ENCODE measurements at places on chromosomes 1 and 21.

GRCh38 chr1:162564762-162565218 is 3.3 kb downstream of the UAP1 start:
- DNase-seq: peak; percentile 29

DNA sequence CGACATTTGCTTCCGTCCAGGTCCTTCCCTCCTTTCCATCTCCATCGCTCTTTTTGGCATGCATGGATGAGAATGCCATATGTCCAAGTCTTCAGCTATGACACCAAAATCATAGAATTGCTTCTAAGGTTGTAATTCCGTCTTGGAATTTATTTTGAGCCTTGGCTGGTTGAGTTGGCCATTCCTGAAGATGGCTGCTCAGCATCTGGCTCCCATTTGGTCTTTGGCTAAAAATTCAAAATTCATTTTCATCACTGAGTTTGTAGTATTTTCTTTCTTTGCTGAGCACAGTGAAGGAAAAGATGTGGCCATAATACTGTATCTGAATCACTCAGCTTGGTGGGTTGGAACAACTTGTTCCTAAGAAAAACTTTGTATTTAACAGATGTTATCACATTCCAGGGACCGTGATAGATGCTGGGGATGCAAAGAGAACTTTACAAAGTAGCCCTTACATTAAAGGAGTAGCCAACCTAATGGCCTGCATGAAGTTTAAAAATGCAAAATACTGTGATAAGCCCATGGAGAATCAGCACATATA is 15.6 kb downstream of the JUN start:
- DNase-seq: no peak

GRCh38 chr1:31390071-31390470 is 17.2 kb upstream of the FABP3 start:
- no peak for DNase-seq

DNA sequence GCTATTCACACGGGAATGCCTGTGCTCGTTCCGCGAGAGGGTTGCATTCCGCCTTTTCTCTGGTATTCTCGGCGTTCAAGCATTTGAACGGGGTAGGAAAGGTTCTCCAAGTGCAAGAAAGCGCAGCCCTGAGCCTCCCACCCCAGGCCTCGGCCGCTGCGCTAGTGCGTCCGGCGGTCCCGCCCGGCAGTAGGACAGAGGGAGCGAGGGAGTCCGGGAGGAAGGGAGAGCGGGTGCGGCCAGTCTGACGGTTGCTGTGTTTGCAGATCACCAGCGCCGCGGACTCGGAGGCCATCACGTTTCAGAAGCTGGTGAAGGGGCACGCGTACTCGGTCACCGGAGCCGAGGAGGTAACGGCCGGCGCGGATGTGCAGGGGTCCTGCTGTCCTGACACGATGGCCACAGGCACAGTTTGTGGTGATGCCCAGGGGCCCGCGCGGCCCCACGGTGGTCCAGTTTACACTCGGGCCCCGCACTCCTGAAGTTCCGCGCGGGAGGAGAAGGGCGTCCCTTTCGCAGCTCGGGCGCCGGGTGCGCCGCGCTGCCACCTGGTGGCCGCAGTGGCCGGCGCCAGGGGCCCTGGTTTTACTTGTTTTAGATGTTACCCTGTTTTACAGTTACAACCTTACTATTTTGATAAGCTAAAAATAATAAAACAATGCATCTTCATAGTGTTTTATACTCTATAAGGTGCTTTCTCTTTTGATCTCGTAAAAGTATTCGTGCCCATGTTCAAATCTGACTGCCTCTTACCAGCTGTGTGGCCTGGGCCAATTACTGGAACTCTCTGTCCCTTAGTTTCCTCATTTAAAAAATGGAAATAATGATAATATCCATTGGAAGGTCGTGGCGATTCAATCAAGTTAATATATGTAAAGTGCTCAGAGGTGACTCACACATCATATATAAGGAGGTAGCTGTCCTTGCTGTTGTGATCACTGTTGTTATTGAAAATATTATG is 36.7 kb downstream of the CAPN2 start:
- peak; percentile 63 for DNase-seq

DNA sequence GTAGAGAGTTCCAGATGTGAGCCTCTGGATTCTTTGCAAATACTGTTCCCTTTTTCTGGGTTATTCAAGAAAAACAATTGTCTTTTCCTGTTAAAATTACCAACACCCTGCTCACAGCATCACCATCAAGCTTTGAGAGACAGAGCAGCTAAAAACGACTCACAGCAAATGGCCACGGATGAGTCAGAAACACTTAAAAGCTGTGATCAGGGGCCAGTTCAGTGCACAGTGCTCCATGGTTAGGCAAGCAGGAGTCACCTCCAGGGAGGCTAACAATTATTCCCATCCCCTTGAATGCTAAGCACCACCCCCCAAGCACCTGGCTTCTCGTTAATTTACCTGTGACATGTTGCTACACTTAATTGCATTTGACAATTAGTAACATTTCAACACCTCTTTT is 128.4 kb upstream of the CAMK1G start:
- no peak for DNase-seq

DNA sequence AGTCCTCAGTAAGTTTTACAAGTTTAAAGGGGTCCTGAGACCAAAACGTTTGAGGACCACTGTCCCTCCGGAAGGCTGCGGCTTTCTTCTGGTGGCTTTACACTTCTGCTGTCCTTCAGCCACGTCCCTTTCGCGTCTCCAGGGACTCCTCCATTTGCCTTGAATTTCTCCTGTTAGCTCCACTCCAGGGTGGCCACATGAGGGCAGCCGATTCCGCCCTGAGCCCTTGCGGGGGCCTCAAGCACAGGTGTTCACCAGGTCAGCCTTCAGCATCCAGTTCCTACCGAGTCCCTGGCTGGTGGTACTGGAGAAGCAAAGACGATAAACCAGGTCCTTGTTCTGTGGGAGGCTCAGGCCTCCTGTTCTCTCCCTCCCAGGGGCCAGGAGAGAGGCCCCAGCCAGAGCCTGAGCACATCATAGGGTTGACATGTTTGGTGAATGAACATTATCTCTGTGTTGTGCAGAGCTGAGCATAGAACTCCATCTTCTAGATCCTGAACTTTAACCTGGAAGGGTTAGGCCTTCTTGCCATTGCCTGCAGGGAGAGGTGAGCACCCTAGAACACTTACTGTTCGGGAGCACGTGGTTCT is 27.4 kb upstream of the COQ8A start:
- DNase-seq: peak; percentile 56

DNA sequence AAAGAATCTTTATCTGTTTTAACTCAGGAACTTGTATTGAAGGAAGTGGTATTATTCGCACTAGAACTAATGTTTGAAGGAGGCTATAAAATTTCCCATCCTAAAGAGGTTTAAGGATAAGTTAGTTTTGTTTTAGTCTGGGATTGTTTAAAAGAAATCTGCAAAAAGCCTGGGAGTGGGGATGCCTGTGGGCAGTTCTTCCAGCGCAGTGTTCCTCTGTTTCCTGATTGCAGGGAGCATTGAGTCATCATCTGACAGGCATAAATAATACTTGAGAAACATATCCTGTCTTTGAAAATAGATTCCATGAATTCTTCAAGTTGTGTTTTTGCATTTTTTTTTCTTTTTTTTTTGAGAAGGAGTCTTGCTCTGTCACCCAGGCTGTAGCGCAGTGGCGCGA is 350.8 kb upstream of the PTBP2 start:
- peak; percentile 95 for DNase-seq
